Activated CD4-positive, alpha-beta T cell treated with anti-CD3 and anti-CD28 coated beads, Interleukin-2, amount 50 U/mL, for 24 hours (primary cell): ENCODE measurements at places on chromosomes 1 and 21.

DNA sequence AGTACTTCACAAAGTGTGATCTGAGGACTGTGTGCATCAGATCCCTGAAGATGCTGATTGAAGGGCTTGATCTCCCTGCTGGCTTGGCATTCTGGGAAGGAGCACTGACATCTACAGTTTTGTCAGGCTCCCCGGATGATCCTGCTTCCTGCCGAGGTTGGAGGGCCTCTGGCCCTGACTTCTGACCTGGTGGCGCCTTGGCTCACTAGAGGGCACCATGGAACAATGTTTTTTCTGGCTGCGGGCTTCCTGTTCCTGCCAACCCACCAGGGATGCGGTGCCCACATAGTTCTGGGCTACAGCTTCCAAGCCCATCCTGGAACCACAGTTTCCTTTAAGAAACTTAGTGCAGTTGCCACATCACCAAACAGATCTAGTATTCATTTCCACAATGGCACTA lies 38.8 kb upstream of the RASAL2 start:
- no peak for DNase-seq

DNA sequence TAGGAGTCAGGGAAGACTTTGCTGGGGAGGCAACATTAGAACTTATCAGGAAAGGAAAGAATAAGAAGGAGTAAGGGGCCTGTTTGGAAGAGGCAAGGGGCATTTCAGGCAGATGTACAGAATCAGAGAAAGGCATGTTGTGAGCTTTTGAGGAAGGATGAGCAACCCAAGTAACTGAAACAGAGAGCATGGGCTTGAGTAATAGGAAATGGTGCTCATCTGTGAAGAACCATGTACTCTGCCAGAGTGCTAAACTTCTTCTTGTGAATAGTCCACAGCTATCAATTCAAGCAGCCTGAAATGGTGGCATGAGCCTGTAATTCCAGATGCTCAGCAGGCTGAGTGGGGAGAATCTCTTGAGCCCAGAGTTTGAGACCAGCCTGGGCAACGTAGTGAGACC lies 19.2 kb upstream of the PIGK start:
- no peak for DNase-seq

DNA sequence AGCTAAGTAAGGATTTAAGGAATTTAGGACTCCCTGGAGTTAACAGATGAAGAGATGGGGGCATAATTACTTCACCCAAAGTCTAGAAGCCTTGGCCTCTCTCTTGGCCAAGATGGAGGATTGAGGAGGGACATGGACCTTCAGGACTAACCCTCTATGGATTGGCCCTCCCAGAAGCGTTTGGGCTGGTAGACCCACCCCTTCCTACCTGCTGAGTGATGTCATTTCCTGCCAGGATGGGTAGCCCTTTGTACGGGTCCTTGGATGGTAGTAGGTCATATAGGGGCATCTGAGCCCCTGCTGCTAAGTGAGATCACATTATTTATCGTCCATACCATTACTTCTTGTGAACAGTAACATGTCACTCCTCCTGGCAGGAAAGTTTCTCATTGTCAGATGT lies 17.7 kb downstream of the LURAP1 start:
- DNase-seq: no peak

GRCh38 chr21:32377991-32378390 lies 14.8 kb downstream of the URB1 start:
- no peak for DNase-seq

- DNase-seq: no peak
These were observed 46.9 kb downstream of the S100B start for GRCh38 chr21:46557919-46558392.

- DNase-seq: no peak
These were observed 327.0 kb upstream of the DUSP10 start for GRCh38 chr1:222068937-222069336.

DNA sequence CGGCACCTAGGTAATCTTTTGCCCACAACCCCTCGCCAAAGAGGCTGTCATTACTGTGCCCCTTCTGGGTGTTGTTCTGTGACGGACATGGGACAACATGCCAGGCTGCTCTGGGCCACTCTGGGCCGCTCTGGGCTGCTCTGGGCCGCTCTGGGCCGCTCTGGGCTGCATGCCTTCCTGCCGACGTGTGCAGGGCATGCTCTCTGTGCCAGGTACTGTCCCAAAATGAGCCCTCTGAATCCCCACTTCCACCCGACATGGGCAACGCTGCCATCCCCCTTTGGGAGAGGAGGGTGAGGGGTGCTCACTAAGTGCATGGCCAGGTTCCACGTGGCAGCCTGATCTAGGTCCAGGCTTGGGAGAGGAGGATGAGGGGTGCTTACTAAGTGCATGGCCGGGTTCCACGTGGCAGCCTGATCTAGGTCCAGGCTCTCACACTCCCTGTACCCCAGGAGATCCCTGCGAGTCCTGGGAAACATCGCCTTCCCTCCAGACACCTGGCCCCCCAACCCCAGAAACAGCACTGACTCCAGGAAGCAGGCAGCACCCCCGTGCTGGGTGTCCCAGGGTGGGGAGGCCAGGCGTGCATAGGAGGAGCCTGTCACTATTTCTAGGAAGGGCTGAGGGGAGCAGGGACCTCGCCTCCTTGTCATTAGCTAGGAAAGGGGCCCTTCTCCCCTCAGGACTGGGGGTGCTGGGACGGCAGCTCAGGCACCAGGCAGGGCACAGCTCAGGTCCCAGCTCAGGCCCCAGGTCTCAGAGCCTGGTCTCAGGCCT lies 16.5 kb downstream of the TTC34 start:
- no peak for DNase-seq

DNA sequence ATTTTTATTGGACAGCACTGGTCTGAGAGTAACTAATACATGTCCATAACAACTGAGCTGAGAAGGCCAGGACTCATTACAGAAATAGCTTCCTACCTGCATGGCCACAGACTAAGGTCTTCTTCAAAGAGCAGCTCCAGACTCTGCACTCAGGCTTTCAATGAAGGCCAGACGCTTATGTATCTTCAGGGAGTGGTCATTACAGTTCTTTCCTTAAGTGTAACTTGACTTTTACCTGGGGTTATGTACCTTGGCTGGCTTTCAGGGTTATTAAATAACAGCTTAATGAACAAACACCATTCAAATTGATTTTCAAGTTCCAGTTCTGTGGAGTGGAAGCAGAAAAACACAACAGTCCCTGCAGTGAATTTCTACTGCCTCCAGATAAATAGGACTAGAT lies 23.8 kb upstream of the SLC22A15 start:
- no peak for DNase-seq

- DNase-seq: peak; percentile 46
These were observed 52.1 kb downstream of the GPR161 start for GRCh38 chr1:168084396-168085231.

GRCh38 chr1:31036749-31037500 lies 28.6 kb downstream of the PUM1 start:
- DNase-seq: no peak

DNA sequence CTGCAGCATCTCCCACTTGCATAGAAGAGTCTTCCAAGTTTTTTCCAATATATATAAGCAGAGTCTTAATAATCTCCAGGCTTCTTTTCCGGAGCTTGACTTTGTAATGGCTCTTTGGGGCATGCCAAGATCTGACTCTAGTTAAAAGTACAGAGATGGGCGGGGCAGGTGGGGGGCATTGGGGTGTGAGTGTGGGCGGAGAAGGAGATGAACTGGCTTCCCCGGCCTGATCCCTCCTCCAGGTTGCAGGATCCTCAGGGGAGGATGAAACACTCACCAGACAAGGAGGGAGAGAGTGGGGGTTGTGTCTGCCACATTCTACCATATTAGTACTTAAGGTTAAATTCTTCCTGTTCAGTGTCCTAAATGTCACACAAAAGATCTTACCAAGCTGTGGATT lies 23.0 kb downstream of the S100A10 start:
- DNase-seq: no peak

GRCh38 chr21:33205476-33205875 lies 24.3 kb upstream of the IFNAR2 start:
- DNase-seq: no peak

DNA sequence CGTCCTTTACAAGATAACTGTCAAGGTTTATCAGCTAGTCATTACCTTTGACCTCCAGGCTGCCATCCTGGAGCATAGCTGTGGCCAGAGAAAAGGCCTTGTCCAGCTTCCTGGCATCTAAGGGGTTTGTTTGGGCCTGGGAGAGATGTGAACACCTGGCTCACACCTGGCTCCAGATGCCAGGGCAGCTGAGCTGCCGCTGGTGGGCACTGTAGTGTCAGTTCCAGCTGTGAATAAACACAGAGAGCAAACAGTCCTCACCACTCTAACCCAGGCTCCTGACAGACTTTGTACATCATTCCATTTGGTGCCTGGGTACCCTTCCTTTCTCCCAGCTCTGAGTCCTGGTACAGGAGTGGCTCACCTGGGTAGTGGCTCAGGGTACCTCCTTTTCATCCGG lies 14.3 kb upstream of the KCNA10 start:
- DNase-seq: no peak

DNA sequence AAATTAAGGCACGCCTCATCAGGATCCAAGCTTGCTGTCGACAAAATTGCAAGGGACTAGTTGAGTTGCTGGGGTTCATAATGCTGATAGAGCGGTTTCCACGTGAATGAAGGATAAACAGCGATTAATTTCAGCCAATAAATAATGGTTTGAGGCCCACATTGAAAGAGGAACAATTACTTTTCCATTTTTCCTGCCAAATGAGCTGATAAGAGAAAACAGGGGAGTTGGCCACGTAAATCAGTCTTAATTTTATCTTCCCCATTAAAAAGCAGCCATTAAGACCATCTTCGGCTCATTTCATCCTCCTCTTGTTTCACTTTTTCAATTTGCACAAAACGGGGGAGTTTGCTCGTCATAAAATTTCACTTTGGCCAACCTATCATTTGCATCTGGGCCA lies 235.5 kb upstream of the RRP15 start:
- no peak for DNase-seq

DNA sequence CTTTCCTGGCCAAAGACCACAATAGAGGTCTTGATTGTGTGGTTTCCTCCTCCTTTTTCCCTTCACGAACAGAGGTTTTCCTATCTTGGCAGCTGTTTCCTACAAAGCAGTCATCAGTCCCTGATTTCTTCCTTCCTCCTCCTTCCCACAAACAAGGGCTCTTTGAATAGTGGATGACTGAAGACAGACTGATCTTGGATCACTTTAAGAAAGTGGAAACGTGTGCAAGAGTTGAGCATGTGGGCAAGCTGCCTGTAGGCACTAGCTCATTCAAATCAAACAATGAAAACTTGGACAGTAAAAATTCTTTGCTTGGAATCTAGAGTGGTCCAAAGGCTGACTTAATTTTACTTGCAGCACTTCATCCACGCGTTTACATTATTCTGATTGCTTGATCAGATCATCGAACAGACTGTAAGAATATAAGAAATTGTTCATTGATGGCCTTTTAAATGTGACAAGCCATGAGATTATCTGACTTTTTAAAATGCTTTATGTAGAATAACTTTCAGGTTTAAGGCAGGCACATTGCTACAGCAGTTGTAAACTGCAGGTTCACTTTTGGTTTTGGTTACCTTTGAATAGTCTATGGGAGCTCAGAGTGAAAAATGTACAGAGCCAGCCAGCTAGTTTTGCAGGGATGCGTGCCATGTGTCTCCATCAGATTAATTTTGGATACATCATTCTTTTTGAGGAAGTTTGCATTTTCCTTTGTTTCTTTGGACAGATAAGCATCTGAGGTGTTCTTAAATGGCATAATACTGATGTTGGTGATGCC lies 34.4 kb downstream of the ADGRL2 start:
- DNase-seq: no peak

DNA sequence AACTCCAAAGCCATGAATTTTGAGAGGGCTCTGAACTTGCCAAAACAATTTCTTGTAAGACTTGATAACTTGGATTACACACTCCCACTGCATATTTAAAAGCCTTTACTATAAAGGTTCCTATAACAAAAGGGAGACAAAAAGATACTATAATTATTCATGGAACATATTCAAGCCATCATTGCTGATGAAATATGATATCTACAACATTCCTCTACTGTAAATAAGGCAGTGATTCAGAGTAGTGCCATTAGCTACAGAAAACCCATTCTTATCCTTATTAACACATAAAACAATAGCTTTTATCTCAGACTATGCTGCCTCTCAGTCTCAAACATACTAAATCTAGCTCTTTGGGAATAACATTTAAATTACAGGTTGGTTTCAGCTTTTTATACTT lies 675.5 kb upstream of the CXADR start:
- DNase-seq: no peak

GRCh38 chr1:159779403-159779851 lies 1.3 kb upstream of the DUSP23 start:
- DNase-seq: no peak

GRCh38 chr1:55224729-55225128 lies 9.6 kb upstream of the USP24 start:
- no peak for DNase-seq

DNA sequence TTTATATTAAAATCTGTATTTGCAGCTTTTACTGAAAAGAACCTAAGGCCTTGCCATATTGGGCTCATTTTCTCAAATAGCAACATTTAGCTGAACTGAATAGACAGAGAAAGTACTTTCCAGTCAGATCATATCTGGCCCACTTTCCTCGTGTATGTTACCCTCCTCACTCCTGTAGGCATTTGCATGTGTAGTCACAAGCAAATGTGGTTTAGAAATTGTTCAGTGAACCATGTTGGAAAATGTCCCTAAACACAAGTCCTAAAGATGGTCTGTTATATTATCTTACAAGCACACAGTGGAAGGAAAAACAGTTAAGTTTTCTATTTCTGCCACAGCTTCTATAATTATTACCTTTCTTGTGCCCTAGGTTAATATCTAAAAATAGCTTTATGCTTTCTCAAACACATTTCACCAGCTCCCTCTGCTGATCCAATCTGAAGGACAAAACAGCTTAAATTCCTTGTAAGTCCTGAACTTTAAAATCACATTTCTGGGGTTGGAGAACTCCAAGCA lies 606 bp upstream of the FMO4 start:
- DNase-seq: no peak

- peak; percentile 79 for DNase-seq
These were observed 26.7 kb downstream of the TSPAN2 start for GRCh38 chr1:115062542-115063004.

DNA sequence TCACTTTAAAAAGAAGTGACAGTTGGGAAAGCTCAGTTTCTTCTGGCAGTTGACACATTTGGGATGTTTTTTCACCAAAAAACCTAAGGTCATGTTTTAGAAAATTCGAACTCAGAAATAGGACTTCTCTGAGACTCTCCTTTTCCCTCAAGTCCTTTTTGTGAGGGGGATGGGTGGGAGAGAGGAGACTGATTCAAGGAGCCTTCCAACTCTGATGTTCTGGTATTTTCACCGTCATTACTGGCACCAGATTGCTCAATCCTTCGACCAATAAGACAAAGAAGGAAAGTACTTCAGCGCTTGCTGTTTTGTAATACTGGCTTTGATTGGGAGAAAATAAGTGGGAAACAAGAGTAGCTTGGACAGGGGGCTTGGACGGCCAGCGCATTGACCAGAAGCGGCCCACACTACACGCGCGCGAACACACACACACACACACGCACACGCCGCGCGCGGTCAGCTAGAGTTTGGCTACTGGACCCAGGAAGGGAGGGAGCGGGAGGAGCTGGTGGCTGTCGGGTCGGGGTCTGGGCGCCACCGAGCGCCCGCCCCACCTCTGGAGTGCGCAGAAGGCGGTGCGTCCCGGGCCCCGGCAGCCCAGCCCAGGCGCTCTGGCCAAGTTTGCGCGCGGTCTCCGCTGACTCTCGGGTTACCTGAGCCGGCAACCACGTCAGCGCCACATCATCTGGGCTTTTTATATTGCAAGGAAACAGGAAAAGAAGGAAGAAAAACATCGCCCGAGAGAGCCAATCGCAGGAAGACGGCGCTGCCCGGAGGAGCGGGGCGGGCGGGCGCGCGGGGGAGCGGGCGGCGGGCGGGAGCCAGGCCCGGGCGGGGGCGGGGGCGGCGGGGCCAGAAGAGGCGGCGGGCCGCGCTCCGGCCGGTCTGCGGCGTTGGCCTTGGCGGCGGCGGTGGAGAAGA lies at the start of gene KCNK1:
TSS of gene KCNK1 (plus strand) at position 855 of the 921 bp plus-strand sequence. CDS start at position 921, 66 bp downstream.
- DNase-seq: no peak
